ENCODE measurements at places on chromosomes 13 and 19.

- no peak for DNase-seq
Observed at GRCh38 chr13:112346173-112346898, 29.8 kb upstream of the SPACA7 start.

GRCh38 chr19:3766520-3766919 is 4.0 kb downstream of the MRPL54 start:
- DNase-seq = no peak

DNA sequence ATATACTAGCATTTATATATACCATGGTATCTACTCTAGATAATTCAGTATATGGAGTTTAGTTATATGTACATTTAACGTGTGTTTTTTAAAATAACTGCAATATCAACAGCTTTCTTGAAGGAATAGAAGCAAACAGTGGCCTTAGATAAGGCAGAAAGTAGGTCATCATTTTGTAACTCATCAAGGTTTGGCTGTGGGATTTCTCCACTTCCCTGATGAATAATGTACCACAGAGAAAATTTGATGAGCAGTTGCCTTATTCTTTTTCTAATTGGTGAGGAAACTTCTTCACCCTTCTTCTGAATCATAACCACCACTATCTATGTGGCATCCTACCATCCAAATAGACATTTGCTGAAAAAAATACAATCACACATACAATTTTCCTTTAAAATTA is 590.2 kb upstream of the SPRY2 start:
- no peak for DNase-seq

DNA sequence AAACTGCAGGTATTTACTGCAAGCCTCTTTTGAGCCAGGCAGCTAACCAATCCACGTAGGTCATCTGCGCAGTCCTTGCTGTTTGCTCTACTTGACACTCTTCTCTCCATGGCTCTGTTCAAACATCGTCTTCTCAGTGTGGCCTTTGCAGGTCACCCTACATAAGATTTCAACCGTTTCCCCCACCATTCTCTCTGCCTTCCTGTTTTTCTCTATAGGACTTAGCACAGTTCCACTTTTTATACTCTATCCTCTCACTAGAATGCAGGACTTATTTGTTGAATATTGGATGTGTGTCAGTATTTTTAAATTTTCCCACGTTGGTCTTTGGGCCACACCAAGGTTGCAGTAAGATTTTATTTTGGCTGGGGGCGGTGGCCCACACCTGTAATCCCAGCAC is 1.7 kb upstream of the FBXW9 start:
- DNase-seq = no peak

DNA sequence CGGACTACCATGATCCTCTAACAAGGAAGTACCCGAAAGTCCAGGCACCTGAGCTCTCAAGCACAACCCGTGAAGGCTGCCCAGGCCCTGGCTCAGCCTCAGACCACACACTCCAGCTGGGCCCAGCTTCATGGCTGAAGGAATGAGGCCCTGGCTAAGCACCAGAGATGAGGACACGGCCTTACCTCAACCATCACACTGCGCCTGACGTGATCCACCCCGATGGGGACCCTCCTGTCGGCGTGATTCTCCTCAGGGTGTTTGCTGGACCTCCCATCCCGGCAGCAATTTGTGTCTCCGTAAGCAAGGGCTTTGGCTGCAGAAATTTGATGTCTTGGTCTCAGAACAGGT is 56.5 kb downstream of the F2RL3 start:
- no peak for DNase-seq

- no peak for DNase-seq
Observed at GRCh38 chr19:5420953-5421352, 34.3 kb upstream of the ZNRF4 start.

DNA sequence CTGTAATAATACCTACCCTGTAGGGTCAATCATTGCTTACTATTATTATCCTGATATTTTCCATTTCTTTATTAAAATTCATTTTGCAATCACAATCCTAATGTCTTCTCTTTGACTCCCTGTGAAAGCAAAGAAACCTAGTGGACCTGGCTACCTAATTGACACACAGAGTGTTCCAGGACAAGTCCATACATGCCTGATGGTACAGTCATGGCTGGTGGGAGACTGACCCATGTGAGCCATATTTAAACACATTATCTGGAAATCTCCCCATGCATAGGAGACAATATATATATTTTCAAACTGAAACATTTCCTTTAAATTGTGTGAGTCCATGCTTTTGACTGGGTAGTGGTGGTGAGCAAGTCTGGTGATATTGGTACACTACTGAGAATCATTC is 230.6 kb upstream of the DACH1 start:
- DNase-seq = no peak

DNA sequence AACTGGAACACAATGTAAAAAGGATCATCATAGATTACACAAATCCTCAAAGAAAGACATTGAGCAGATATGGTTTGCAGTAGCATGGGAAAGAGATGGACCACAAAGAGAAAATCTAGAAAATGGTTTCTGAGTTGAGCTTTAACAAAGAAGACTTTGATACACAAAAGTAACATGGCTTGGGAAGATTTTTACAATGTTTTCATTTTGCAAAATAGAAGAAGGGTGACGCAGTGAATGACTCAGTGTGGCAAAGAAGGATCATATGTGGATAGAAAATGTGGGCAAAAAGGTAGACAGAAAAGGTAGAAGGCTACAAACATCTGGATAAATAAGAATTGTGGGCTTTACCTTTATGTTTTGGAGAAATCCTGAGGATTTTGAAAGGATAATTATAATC is 1220.5 kb downstream of the PCDH17 start:
- DNase-seq = no peak

GRCh38 chr19:38839816-38840582 is 8.4 kb upstream of the ECH1 start:
- DNase-seq = no peak

GRCh38 chr19:16315825-16316505 is 8.7 kb upstream of the KLF2 start:
- peak; percentile 87 for DNase-seq

DNA sequence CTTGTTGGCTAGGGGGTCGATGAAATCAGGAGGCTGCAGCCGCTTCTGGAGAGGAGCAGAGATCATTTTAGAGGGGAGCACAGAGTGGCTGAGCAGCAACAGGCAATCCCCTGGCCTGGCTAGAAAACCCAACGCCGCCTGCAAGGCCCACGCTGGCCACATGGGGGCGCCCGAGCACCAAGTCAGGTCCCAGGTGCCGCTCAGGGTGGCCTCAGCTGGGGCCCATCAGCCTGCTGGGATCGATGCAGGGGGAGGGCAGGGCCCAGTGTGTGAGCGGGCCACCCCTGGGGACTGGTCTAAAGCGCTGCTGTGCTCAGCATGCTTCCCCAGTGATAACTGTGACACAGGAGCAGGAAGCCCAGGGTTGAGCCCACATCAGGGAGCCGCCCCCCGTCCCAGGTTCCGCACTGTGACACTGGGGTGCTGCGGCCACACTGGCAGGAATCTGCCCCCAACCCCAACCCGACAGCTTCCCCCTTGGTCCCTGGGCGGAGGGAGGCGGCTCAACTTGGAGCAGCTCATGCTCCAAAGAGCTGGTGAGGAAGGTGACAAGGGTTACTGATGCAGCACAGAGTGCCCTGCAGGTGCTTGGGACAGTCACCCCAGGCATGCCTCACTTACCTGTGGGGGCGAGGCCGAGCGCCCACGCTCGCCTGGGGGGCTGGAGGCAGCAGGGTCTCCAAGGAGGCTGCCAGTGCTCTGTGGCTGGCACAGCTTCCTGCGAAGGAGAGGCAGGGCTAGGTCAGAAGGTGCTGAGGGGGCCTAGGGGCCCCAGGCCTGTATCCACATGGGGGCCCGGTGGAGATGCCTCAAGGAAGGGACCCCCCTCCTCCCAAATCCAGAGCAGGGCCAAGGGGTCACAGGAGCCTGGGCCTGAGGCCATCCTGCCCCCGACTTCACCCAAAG is 13.3 kb upstream of the ISYNA1 start:
- DNase-seq = peak; percentile 91

GRCh38 chr19:7879836-7880235 is 5.6 kb upstream of the PRR36 start:
- no peak for DNase-seq

GRCh38 chr13:50318887-50319286 is 303.6 kb downstream of the KCNRG start:
- no peak for DNase-seq

- DNase-seq = no peak
Observed at GRCh38 chr19:34818270-34818669, 45.3 kb upstream of the ZNF599 start.

GRCh38 chr13:74623761-74624160 is 489.6 kb upstream of the KLF12 start:
- DNase-seq = no peak

DNA sequence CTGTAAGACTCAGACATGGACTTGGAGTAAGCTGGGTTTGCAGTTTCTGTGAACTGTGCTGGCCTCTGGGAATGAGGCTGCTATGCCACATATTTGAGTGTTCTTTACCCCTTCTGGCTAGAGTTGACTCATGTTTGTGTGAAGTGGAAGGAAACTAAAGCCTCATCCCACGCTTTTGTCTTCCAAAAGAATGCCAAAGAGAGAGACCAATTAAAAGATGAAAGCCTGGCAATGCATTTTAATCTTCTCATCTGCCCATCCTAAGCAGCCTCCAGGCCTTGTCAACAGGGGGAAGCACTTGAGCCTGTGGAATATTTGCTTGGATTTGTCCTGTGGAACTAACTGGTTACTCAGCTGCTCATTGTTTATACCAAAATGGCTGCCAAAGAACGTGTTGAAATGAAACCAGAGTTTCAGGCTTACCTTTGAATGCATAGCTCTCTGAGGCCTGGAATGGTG is 49.1 kb downstream of the LMO7 start:
- no peak for DNase-seq

DNA sequence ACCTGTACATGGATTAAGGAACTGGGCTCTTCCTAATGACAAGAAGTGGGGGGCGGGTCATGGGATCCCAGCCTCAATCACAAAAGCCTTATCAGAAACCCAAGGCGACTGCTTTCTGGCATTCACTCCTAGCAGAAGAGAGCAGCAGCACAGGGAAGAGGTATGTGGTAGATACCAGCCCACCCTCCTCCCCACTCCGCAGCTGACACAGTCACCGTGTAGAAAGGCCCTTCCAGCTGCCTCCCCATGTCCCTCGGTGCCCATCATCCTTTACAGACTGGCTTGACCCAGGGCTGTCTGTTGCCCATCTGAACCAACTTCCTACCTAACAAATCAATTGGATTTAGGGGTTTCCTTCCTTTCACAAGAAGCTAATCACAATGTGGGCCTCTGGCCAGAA is 3.1 kb upstream of the DHRS12 start:
- no peak for DNase-seq

DNA sequence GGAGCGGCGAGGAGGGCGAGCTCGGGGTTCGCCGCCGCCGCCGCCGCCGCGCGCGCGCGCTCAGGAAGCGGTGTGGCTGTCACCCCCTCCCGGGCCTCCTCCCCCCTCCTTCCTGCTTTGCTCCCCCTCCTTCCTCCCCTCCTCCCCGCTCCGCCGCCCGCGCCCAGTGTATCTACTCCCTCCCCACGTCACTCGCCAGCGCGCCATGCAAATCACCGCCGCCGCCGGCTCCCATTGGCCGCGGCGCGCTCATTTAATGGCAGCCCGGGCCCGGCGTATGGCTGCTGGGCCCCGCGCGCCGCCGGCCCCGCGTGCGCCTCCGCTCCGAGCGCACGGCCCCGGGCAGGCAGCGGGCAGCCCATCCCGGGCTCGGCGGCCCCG is 335 bp upstream of the SOX1 start:
- DNase-seq = peak; percentile 69

- DNase-seq = peak; percentile 30
Observed at GRCh38 chr13:23510979-23511735, 59.1 kb upstream of the TNFRSF19 start.

DNA sequence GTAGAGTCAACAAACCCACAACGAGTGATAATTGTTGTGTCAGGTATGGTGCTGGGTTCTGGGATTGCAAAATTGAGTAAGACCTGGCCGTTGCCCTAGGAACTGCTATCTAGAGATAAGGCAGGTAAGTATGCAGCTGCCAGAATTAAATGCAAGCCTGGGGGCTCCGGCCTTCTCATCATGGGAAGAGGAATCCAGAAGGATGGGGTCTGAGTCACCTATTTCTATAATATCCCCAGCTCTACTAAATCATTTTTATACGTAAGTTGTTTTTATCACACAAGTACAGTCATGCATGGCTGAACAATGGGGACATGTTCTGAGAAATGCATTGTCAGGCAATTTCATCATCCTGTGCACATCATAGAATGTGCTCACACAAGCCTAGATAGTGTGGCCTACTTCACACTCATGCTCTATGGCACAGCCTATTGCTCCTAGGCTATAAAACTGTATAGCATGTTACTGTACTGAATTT is 203.0 kb downstream of the KLF5 start:
- DNase-seq = no peak

GRCh38 chr19:18517606-18518005 is 4.3 kb downstream of the ELL start:
- DNase-seq = no peak

DNA sequence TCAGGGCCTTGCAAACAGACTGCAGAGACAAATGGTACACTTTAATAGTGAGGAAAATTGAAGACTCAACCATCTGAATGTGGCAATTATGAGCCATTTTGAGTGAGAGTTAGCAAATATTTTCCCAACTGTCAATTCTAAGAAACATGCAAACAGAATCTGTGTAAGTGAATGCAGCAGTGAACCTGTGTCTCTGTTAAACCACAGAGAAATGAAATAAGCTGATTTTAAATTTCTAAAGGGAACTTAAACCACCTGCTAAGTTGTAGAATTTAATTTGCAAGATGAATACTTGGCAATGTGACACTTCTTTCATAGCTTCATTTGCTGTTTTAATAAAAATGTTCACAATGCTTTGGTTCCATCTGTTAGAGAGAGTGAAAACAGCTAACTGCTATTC is 42.0 kb upstream of the TDRD3 start:
- no peak for DNase-seq

- peak; percentile 85 for DNase-seq
Observed at GRCh38 chr19:8001995-8002849, 3.2 kb downstream of the ELAVL1 start.

- no peak for DNase-seq
Observed at GRCh38 chr19:18366021-18366435, 19.9 kb upstream of the GDF15 start.

- DNase-seq = no peak
Observed at GRCh38 chr13:76804801-76805200, 81.4 kb downstream of the KCTD12 start.

DNA sequence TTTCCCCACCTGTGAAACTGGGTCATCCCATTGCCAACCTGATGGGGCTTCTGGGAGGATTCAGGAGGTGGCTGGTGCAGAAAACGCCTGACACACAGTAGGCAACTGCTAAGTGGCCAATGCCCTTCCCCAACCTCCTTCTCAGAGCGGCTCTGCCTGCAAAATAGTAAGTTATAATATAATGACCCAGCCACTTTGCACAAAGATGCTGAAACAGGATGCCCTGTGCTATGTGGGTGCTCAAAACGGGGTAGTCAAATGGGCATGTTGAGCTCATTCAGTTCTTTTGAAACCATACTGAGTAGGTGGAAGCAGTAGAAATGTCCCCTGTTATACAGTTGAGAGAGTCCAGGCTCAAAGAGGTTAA is 507 bp downstream of the MARCHF2 start:
- no peak for DNase-seq

- DNase-seq = no peak
Observed at GRCh38 chr19:19554074-19555023, 16.3 kb downstream of the CILP2 start.

Measured in femur (tissue), 1 donor.